NCI-H226 (cell line): ENCODE measurements at places on chromosomes 1 and 21.
A peak's percentile ranks its signal among the peaks of the same experiment; 100 is the strongest.

DNA sequence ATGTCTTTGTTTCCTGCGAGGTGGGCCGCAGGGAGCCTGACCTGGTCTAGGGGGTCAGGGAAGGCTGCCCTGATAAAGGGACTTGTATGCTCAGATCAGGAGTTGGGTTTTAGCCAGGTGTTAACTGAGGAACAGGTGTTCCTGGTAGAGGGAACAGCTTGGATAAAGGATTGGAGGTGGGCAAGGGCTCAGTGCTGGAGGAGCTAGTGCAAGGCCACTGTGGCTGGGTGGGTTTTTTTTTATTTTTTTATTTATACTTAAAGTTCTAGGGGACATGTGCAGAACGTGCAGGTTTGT, 31.1 kb downstream of the A3GALT2 start:
- no peak for DNase-seq

DNA sequence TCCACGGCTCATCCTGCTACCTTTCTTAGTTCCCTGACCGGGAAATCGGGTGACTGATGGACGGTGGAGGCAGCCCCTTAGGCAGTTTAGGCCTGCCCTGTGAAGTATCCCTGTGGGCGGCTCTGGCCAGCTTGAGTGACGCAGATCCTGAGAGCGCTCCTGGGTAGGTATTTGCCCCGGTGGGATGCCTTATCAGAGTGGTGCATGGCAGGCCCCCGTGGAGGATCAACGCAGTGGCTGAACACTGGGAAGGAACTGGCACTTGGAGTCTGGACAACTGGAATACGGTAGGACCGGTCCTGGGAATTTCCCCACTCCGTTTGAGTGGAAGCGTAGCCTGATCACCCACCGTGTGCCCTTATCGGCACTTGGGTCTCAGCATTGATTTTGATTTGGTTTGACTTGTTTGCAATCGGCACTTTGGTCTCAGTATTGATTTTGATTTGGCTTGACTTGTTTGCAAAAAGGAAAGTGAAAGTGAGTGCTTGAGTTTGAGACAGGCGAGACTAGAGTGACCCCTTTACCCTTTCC, 15.2 kb downstream of the PLA2G2F start:
- DNase-seq: no peak

- DNase-seq: peak; percentile 43
Measured at GRCh38 chr1:116268211-116268610, 104.8 kb upstream of the ATP1A1 start.

GRCh38 chr1:76170084-76170483, 95.5 kb downstream of the ST6GALNAC3 start:
- DNase-seq: no peak

DNA sequence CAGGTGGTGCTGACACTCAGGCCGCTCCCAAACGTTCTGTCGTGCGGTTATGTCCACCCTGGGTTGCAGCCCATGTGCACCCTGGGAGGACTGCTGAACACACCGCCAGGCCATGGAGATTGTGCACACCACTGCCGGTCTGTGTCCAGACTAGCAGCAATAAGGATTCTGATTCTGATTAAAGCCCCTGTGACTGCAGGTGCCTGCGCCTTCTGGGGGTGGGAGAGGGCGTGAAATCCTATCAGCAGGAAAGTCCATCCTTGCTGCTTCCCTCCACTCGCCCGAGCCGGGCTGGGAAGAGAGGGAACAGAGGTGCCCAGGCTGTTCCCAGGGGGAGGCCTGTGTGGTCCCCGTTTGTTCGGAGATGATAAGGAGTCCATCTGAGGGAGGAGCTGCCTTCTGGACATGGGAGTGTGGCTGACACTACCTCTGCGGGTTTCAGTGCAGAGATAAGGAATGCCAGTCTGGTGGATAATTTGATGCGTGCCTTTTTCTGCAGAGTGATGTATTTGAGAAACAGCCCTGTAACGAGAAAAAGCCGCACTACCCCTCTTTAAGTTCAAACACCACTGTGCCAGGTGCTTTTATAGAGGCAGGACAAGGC, 41.2 kb downstream of the BACE2 start:
- DNase-seq: no peak

DNA sequence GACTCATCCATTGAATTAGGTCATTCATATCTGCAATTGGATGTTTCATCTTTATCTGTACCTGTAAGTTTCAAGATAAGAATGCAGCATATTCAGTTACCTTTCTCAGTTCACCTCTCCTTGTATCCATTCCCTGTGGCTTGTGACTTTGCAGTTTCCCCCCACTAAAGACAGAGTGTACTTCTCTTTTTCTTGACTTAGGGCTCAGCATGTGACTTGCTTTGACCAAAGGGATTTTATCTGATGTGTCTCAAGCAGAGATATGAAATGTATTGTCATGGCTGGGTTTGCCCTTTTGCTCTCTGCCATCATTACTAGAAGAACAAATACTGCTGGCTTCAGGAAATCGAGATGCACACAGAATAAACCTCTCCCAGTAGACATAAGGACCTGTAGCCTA, 754.8 kb downstream of the ADGRL2 start:
- no peak for DNase-seq

GRCh38 chr1:16236511-16237342, at the start of gene CPLANE2:
CPLANE2 (minus strand) TSS chr1:16237183; CDS start chr1:16236742, 441 bp downstream.
- peak; percentile 88 for DNase-seq

DNA sequence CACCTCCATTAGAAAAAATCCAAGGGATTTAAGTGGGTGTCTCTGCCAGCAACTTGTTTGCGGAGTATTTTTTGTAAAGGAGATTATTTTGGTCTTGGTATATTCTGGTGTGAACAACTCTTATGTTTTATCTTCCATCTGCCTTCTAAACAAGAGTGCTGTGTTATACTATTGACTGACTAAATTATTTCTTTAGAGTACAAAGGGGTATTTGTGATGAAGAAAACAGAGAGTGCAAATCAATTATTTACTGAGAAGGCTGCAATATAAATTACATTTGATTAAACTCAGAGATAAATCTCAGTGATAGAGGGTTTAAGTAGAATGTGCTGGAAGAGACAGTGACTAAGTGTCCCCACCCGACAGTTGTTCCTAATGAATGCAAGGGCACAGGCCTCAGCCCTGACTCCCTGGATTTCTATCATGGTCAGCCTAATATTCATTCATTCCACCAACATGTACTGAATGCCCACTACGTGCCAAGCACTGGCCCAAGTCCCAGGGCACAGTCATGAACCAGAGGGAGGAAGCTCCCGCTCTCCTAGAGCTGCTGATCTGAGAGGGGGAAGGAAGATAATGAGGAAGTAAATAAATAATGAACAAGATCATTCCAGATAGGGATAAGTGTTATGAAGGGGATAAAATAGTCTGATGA, 196.9 kb upstream of the C8B start:
- DNase-seq: no peak

DNA sequence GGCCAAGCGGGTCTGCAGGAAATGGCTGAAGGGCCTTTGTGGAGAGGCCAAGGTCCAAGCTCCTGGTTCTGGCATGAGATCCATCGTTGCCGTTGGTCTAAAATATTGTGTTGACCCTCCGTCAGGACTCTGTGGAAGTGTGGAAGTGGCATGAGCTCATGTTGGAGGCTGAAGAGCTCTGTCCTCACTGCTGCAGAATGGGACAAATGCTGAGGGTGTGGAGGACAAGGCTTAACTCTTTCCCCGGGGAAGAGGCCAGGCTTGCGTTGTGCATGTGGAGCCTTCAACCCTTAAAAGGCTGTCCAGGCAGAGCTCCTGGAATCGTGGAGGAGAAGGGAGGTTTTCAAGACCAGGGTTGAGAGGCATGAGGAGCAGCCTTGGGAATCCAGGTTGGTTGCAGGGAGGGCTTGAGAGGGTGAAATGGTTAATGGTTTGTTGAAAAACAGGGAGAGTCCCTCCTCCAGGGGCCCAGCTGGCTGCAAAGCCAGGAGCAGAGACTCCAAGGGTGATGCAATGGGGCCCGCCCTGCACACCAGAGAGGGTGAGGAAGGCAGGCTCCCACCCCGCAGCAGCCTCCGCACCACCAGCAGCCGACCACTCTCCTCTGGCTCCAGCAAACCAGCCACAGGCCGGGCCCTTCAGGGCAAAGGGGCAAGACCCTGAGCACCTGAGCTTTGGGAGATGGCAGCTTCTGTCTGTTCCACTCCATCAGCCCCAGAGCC, 6.7 kb upstream of the AHCYL1 start:
- no peak for DNase-seq
